ENCODE measurements at places on chromosomes 5 and 9.

- DNase-seq = no peak
These were observed 8.5 kb downstream of the LCP2 start for GRCh38 chr5:170289121-170289520.

DNA sequence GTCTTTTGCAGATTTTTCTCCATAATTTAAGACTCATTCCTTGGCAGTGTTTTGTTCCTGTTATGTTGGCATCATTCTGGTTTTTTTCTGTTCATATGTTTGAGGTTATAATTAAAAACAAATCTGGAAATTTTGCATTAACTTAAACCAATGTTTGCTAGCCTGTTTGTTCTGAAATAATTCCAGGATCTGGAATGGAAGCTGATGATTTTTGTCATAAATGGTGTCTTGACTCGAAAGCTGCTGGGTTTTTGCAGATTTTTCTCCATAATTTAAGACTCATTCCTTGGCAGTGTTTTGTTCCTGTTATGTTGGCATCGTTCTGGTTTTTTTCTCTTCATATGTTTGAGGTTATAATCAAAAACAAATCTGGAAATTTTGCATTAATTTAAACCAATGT, 318.7 kb upstream of the IRX4 start:
- no peak for DNase-seq

- DNase-seq = no peak
These were observed 32.1 kb downstream of the SNX24 start for GRCh38 chr5:122877518-122877917.

- no peak for DNase-seq
These were observed 4.6 kb upstream of the TRAF2 start for GRCh38 chr9:136881691-136882108.

DNA sequence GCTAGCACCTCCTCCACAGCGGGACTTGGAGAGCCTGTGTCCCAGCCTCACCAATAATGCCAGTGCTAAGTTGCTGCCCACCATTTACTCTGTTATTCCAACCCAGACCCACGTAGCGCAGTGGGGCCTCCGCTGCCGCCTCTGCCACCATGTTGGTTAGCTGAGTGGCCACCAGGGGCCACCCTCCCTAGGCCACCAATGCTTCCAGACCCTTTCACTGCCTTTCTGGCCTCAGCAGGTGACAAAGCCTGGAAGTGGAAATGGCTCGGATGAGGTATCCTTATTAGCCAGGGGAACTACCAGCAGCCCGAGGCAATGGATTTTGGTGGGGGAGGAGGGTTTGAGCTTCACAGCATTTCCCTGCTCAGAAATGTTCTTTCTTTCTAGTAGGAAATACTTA, 110.1 kb downstream of the OSTF1 start:
- no peak for DNase-seq

DNA sequence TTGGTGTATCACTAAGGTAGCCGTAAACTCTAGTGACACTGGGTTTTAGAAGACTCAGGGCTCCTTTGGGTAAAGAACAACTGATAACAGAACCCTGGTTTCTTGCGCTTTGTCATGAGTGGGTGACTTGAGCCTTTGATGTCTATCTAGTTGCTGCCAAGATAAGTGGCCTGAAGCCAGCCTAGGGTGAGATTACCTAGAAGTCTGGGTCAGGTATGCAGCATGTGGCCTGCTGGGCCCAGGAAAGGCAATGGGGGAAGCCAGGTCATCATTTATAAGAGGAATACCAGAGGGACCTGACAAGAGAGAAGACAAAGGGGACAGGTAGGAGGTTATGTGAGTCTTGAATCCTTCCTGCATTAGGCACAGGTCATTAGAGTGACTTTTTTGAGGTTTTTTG, 23.2 kb upstream of the GARNL3 start:
- DNase-seq = no peak

DNA sequence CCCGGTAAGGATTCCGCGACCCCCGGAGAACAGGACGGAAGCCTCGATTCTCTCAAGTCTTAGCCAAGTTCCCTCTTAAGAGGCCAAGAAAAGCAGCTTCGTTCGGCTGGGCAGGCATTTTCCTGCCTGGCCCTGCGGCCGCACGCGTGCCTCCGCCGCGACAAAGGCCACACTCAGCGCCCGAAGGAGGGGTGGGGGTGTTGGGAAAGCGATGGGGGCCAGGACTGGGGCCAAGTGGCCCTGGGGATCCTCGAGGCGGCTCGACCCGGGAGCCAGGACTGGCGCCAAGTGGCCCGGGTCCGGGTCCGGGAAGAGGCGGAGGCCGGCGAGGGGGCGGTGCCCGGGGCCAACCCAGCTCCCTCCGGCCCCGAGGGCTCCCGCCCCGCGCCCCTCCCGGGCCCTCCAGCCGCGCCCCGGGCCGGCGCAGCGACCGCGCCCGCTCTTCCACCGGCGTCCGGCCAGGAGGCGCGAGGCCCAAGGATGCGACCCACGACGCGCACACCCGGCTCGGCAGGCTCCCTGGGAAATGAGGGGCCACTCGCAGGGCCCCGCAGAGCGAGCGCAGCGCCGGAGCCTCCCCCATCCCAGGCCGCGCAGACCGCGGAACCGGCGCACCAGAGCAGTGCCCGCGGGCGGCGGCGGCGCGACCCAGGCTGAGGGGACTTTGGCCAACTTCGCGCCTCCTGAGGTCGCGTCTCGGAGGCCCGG, 756 bp downstream of the VAV2 start:
- no peak for DNase-seq

DNA sequence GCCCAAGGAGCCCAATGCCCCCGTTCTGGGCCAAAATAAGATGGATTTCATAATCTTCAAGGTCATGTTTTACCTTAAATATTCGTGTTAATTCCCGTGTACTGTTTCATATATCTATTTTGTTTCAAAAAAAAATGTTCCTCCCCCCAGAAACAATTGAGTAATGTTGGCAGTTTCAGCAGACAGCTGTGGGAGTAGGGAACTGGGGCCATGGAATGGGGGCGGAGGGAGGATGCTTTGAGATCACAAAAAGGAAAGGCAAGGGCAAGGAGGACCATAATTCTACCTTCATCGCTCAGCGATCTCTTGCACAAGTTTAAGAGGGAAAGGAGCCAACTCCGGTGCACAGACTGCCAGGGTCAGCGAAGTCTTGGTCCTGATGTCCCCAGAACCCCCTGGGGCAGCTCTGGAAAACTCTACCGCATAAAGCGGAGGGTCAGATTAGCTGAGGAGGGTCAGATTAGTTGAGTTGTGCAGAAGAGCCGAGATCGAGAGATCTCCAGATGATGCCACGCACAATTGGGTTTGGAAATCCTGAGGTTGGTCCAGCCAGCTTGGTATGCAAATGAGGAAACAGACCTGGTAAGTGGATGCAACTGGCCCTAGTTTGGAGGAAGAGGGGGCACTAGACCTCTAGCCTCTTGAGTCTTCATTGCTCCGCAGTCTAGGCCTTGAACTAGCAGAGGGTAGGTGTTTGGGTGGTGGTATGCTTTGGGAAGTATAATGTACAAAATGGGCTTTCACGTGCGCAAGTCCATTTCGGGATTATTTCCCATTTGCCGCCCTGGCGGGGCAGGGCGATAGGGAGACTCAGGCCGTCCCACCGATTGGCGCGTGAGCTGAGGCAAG, 24.0 kb downstream of the CDKN2A start:
- no peak for DNase-seq

DNA sequence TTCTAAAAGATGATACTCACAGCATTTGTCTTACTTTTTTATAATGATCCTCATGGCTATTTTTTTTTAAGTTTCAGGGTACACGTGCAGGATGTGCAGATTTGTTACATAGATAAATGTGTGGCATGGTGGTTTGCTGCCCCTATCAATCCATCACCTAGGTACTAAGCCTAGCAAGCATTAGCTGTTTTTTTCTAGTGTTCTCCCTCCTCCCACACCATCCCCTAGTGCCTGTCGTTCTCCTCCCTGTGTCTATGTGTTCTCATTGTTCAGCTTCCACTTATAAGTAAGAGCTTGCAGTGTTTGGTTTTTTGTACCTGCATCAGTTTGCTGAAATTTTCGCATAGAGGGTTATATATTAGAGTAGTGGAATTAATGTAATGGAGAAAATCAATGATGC, 189.1 kb upstream of the CDH12 start:
- DNase-seq = no peak

DNA sequence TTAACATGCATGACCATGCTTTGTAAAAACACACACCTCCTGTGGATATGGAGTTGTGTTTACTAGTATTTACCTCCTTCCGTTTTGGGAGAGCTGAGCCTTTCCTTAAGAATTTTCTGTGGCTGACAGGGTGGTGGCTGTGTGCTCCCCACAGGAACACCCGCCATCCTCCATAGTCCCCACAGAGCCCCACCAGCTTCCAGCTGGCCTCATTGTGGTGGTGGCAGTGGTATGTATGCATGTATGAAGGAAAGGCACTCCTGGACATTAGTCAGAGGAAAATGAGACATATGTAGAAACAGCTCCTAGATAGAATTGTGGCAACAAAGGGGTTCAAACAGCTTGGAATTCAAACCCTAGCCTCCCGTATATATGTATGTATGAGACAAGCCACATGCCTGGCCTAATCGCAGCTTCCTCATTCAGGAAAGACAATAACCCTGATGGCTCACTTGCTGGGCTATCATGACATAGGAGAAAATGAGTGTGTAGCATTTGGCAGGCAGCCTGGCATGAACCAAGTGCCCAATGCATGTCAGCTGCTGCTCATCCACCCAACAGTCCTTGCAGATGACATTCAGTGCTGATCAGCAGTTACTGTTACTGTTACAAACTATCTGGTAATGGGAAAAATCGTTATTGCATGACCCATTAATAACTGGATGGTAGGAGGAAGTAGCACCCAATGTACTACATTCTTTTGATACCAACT, 459.7 kb downstream of the EBF1 start:
- DNase-seq = no peak

DNA sequence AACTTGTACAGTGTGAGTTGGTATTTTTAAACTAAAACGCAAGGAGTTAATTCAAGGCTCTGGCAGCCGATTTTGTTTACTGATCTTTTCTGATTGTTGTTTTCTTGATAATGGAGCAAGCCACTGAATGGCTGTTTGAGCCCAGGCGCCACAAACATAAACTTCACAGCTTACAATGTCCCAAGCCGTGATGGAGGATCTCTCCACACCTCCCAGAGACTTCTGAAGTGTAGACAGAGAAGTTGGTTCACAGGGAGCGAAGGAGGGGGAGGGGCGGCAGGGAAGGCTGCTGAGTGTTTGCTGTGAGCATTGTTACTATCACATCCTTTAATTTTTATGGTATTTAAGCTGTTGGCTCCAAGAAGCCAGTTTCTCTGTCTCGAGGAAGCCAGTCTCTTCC, 14.7 kb downstream of the ISL1 start:
- DNase-seq = no peak

GRCh38 chr5:39225405-39226099, 6.2 kb upstream of the FYB1 start:
- no peak for DNase-seq

GRCh38 chr5:68383888-68384310, 168.3 kb downstream of the PIK3R1 start:
- peak; percentile 9 for DNase-seq

DNA sequence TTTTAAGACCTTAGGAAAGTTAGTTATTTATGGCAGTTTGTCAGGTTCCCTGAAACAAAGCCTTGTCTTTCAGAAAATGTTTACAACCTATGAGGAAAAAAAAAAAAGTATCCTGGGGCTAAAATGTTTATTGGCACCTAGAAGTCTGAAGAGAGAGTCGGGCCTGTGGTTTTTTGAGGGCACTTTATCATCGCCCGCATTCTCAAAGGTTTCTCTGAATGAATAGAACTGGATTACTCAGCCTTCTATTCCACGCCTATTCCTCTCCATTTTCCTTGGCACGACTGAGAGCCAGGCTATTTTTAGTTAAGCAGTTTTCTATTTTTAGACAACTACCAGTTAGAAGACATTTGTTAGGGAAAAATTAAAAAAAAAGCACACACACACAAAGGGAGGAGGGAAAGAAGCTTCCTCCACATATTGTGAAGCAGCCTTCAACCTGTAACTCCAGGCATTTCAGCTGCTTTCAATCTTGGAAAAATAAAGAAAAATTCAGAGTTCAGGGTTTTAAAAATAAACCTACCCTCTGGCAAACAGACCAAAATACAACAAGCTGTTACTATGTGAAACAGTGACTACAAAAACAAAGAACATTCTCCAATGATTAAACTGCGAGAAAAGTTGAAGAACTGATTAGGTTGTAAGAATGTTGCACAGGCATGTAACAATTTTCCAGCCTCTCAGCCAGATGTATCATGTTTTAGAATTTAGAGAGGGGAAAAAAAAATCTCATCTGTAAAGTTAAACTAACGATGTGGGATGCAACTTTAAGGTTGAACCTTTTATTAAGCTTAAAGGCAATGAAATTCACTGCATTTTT, 97.0 kb downstream of the MEF2C start:
- no peak for DNase-seq

GRCh38 chr5:91382530-91383026, 539 bp downstream of the ARRDC3 start:
- no peak for DNase-seq

- no peak for DNase-seq
These were observed 1669.3 kb upstream of the CDH9 start for GRCh38 chr5:28707706-28708105.

GRCh38 chr5:67886761-67887160, 328.8 kb upstream of the PIK3R1 start:
- no peak for DNase-seq

- no peak for DNase-seq
These were observed 42.6 kb upstream of the OSMR start for GRCh38 chr5:38803246-38803645.

DNA sequence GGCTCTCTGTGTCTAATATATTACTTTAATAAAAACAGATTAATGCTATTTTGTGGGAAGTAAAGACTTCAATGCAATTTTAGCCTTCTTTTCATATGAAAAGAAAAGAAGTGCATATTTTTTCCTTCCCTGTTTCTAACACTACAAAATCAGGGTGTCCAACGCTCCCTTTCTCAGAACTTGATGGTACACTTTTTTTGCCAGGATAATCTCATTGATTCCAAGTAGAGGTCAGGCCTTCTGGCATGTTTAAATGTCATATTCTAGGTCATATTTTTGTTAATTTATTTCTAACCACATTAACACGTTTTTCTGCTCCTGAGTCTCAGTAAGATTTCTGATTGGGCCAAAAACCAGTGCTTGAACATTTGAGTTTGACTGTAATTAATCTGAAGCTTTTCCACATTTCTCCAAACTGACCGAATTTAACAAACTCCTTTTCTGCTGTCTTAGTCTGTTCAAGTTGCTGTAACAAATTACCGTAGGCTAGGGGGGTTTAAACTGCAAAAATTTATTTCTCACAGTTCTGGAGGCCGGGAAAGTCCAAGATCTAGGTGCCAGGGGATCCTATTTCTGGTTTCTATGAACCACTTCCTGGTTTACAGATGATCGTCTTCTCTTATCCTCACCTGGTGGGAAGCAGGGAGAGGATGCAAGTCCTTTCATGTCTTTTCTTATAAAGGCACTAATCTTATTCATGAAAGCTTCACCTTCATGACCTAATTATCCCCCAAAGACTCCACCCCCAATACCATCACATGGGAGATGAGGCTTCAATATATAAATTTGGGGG, 63.2 kb upstream of the ELL2 start:
- no peak for DNase-seq

GRCh38 chr5:142753116-142753631, 17.0 kb upstream of the ARHGAP26 start:
- no peak for DNase-seq

GRCh38 chr5:157172403-157172802, 6.3 kb upstream of the GARIN3 start:
- DNase-seq = no peak
